ENCODE measurements at places on chromosomes 5 and 9. TPM values are rescaled to one million over a fixed set of nuclear protein-coding genes. Genes with fewer than 3 reads are reported as not detected.

NIPBL gene
- 55.0 TPM for total RNA-seq

MXD3 gene
- total RNA-seq, result 13.4 TPM

GABRP gene
- total RNA-seq, result not detected

SGCD gene
- total RNA-seq, result 0.11 TPM

DNA sequence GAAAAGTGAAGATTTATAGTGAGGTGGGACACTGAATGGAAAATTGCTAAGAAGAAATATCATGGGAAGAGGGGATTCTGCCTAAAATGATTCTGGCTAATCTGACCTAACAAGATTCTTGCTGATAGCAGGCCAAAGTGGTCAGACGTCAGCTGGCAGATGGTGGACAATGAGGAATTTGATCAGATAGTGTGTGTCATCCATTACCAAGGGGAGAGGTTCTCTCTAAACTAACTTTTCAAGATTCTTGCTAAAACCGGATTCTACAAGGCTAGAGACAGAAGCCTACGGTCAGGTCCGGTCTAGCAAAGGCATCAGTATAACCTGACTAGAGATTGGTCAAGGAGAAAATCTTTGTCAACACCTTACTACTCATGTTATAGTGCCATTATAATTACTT, 306.0 kb downstream of the ZNF608 start:
- no peak for DNase-seq

- DNase-seq, result no peak
Measured at GRCh38 chr9:2697492-2697891, 19.8 kb upstream of the KCNV2 start.

DNA sequence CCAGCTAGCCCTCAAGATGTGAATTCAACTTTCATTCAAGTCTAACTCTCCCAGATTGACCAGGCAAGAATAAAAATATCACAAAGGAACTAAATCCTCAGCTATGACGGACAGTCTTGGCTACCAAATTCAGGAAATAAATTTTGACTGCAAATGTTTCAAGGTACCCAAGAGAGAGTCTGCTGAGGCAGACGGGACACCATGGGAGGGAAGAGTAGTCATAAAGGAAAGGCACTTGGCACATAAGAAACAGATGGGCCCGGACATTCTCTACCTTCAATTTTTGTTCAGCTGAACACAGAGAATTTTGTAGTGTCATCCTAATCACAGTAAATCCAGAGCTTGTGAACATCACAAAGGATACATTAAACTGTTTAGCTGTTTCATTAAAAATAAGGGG, 390.0 kb downstream of the DTWD2 start:
- DNase-seq, result no peak

DNA sequence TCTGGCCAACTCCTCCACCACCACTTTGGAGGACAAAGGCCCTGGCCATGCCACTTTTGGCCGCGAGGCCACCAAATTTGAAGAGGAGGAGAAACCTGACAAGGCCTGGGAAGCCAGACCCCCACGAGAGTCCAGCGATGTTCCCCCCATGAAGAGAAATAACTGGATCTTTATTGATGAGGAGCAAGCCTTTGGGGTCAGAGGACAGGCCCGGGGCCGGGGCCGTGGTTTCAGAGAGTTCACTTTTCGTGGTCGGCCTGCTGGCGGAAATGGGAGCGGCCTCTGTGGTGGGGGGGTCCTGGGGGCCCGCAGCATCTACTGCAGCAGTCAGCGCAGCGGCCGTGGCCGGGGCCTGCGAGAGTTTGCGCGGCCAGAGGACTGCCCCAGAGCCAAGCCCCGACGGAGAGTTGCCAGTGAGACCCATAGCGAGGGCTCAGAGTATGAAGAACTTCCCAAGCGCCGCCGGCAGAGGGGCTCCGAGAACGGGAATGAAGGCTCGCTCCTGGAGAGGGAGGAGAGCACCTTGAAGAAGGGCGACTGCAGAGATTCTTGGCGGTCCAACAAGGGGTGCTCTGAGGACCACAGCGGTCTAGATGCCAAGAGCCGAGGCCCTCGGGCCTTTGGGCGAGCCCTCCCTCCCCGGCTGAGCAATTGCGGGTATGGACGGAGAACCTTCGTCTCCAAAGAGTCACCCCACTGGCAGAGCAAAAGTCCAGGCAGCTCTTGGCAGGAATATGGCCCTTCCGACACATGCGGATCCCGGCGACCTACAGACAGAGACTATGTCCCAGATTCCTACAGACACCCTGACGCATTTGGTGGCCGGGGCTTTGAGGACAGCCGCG, 27.4 kb upstream of the POMT1 start:
- DNase-seq, result no peak

DNA sequence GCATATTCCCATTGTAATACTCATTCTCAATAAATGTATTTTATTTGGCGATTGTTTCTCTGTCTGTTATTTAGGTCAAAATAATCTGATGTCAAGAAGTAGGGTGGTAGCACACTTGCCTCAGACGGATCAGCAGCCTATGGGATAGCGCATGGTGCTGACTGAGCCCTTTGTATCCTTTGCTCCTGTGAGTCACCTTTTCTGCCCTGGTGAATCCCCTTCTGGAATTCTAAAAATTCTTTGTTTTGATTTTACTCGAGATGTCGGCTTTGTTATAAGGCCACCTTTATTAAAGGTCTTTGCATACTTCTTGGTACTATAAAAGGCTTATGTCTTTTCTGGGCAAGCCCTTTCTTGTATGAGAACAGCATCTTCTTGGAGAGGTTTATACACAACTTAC, 1187.8 kb downstream of the CDH9 start:
- DNase-seq, result no peak

DNA sequence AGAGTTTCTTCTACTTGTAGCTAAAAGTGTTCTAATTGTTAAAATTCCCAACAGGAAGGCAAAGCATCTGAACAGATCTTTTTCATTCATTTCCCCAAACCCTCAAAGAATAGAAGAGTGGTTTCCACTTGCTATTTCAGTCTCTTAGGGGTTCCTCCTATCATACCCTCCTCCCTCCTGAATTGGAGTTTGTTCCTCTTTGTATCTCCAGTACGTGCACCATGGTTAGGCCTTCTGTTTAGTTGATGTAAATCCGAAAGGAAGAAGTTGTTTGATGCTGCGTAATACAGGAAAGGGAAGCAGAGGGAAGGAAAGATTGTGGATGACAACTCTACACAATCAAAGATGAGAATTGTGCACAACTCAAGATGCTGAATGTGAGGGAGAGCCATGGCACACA, 303.6 kb downstream of the PIK3R1 start:
- no peak for DNase-seq

- DNase-seq, result no peak
Measured at GRCh38 chr5:143290125-143290524, 113.4 kb downstream of the NR3C1 start.

DNA sequence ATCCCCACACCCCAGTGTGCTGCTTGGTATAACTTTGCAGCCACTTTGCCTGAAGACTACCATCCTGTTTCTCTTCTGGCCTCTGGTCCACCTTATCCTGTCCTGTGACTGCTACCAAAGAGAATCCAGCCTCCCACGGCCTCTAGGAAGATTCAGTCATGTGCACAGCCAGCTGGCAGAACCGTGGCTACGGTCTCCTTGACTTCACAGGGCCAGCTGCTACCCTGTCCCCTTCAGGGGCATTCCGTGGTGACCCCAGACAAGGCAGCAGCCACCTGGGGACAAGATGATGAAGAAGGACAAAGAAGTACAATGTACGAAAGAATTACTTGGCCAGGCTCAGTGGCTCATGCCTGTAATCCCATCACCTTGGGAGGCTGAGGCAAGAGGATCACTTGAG, 98.6 kb downstream of the PDE6A start:
- no peak for DNase-seq

DNA sequence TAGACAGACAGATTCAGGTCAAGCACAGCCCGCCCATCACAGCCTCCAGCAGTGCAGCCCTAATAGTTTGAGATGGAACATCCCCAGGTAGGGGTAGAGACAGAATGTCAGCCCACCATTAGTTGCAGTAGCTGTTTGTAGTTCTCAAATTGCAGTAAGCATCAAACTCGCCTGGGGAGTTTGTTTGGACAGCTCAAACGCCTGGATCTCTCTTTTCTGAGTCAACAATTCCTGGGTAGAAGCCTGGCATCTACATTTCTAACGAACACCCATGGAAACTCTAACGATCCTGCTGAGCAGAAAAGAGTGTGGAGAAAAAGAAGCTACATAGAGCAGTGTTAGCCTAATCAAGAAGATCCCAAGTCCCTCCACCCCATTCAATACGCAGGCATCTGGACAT, 59.4 kb downstream of the ADAMTS16 start:
- no peak for DNase-seq

- DNase-seq, result no peak
Measured at GRCh38 chr5:2906302-2907090, 155.0 kb upstream of the IRX2 start.

GRCh38 chr9:116100711-116101121, 52.9 kb upstream of the PAPPA start:
- DNase-seq, result no peak

- DNase-seq, result no peak
Measured at GRCh38 chr9:77582525-77582924, 65.6 kb downstream of the GNA14 start.

GRCh38 chr9:28064241-28064815, 491.0 kb upstream of the C9orf72 start:
- no peak for DNase-seq

All from CD8-positive, alpha-beta memory T cell (primary cell).